Pulmonary artery endothelial cell (primary cell): ENCODE measurements at places on chromosomes 5 and 9.

GRCh38 chr5:136699651-136700050 lies 334.3 kb upstream of the TRPC7 start:
- DNase-seq: no peak

- DNase-seq: no peak
These were observed 32.6 kb upstream of the GOLPH3 start for GRCh38 chr5:32206509-32207354.

- DNase-seq: no peak
These were observed 8.0 kb upstream of the SEMA4D start for GRCh38 chr9:89505911-89506310.

- DNase-seq: no peak
These were observed 21.2 kb upstream of the PCSK5 start for GRCh38 chr9:75869236-75869635.

- DNase-seq: no peak
These were observed 316.8 kb downstream of the BRINP1 start for GRCh38 chr9:119052339-119053030.

- DNase-seq: no peak
These were observed 88.8 kb upstream of the DMRT1 start for GRCh38 chr9:752681-753200.

- DNase-seq: no peak
These were observed 16.4 kb downstream of the SUB1 start for GRCh38 chr5:32601623-32602295.
